Activated CD8-positive, alpha-beta memory T cell treated with anti-CD3 and anti-CD28 coated beads, Interleukin-2, amount 10 ng/mL, durations not matched to agents 7 days and 5 days (primary cell): ENCODE measurements at places on chromosomes 3 and 15. TPM values are rescaled to one million over a fixed set of nuclear protein-coding genes. Genes with fewer than 3 reads are reported as not detected.

Gene APOD
- not detected for total RNA-seq

Gene ZMYND10
- total RNA-seq = 2.9 TPM

Gene CHRFAM7A
- 2.1 TPM for total RNA-seq

GRCh38 chr3:15797642-15798303, at the start of gene ANKRD28:
ANKRD28 (minus strand) TSS chr3:15797979; CDS start chr3:15796521, 1,458 bp downstream.
- peak; percentile 51 for DNase-seq

GRCh38 chr3:174483254-174483653, 375.9 kb upstream of the NAALADL2 start:
- DNase-seq = no peak

GRCh38 chr3:48518638-48519276, 14.8 kb upstream of the SHISA5 start:
- no peak for DNase-seq

- DNase-seq = no peak
Observed at GRCh38 chr3:119627461-119627860, 29.8 kb downstream of the PLA1A start.

- no peak for DNase-seq
Observed at GRCh38 chr15:25993506-25993905, 130.4 kb upstream of the ATP10A start.
